Tibial nerve (tissue), 4 donors: ENCODE measurements at places on chromosomes 7 and 10. TPM values are rescaled to one million over a fixed set of nuclear protein-coding genes. Genes with fewer than 3 reads are reported as not detected.

GRCh38 chr7:22176791-22177412 lies 180.1 kb downstream of the RAPGEF5 start:
- DNase-seq, result no peak
- no peaks in the 10 kb centered on the region for H3K36me3 ChIP-seq
- H3K27ac ChIP-seq, result no peak overlapping the region

DNA sequence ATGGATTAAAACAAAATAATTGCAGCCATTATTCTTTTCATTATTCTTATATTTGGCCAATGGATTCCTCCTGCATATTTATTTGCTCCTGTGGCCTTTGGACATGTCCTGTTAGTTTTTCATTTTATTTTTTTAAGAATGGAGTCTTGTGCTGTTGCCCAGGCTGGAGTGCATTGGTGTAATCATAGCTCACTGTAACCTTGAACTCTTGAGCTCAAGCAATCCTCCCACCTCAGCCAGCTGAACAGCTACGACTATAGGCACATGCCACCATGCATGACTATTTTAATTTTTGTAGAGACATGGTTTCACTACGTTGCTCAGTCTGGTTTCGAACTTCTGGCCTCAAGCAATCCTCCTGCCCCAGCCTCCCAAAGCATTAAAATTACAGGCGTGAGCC lies 42.7 kb upstream of the SRI start:
- H3K4me1 ChIP-seq, result no peaks in the 10 kb centered on the region
- H3K27me3 ChIP-seq, result no peaks in the 10 kb centered on the region
- H3K27ac ChIP-seq, result no peak overlapping the region
- no peaks in the 10 kb centered on the region for H3K36me3 ChIP-seq
- H3K4me3 ChIP-seq, result no peak overlapping the region

Gene MSS51
- 3.3 TPM for total RNA-seq

Gene TAS2R4
- 7.3 TPM for total RNA-seq
